Muscle of arm (tissue), 14 donors: ENCODE measurements at places on chromosomes 11 and 22. TPM values are rescaled to one million over a fixed set of nuclear protein-coding genes. Genes with fewer than 3 reads are reported as not detected.

- no peak for DNase-seq
Measured at GRCh38 chr11:61927501-61927900, 10.1 kb upstream of the RAB3IL1 start.

DNA sequence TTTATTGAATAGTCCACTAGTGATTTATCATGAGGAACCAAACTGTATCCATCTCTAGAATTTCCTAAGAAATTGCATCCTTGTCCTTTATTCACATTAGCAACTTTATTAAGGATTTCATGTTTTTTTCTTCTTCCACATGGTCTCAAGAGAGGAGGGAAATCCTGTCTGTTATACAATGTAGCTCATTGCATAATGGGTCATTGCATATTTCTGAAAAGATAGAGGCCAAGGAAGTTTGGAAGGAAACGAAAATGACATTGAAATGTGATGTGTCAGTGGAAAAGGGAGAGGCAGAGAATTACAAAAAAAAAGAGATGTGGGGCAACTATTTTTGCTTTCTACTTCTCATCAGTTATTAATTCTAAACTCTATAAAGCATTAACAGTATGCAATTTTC lies 353.1 kb downstream of the METTL15 start:
- DNase-seq: no peak

DNA sequence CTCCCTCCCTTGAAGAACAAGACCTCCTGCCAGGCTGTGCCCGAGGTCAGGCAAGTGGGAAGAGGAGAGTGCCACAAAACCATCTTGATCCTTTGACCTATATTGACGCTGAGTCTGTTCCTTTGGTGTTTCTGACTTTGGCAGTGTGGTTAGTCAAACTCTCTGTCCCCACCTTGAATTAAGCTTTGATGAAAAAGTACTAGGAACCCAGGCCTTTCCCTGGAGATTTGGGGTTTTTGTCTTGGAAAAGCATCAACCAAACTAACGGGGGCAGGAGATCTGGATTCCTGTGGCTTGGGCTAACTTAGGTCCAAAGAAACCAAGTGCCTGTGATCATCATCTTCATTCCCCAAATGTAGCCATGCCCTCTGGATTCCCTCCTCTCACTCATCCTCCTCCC lies 40.4 kb downstream of the ARFGAP2 start:
- no peak for DNase-seq

DNA sequence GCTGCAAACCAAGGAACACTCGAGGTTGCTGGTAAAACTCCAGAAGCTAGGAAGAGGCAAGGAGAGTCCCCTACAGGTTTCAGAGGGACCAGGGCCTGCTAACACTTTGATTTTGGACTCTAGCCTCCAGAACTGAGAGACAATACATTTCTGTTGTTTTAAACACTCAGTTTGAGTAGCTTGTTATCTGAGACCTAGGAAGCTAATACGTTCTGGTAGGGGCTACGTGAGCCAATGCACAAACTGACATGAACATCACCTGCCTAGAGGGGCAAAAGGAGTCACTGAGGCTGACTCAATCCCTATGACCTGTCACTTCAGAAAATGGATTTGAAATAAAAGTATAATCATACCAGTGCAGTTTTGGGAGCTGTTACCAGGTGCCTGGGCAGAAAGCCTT lies 565.8 kb upstream of the CCDC90B start:
- no peak for DNase-seq

- DNase-seq: no peak
Measured at GRCh38 chr22:50012211-50013181, at the start of gene IL17REL. Gene IL17REL, minus strand, starts transcription at chr22:50012765. Its CDS starts 119 bp downstream, at chr22:50012646.

BBOX1 gene
- 1.9 TPM for polyA plus RNA-seq

MAP6 gene
- polyA plus RNA-seq: 11.9 TPM

DNAJB7 gene
- polyA plus RNA-seq: 0.10 TPM

MPZL2 gene
- 0.91 TPM for polyA plus RNA-seq
